Activated CD4-positive, alpha-beta T cell treated with anti-CD3 and anti-CD28 coated beads, Interleukin-2, amount 50 U/mL, for 4 hours (primary cell): ENCODE measurements at places on chromosomes 6 and 20.
A peak's percentile ranks its signal among the peaks of the same experiment; 100 is the strongest.

- no peak for DNase-seq
Measured at GRCh38 chr6:148288541-148288940, 54.1 kb upstream of the SASH1 start.

DNA sequence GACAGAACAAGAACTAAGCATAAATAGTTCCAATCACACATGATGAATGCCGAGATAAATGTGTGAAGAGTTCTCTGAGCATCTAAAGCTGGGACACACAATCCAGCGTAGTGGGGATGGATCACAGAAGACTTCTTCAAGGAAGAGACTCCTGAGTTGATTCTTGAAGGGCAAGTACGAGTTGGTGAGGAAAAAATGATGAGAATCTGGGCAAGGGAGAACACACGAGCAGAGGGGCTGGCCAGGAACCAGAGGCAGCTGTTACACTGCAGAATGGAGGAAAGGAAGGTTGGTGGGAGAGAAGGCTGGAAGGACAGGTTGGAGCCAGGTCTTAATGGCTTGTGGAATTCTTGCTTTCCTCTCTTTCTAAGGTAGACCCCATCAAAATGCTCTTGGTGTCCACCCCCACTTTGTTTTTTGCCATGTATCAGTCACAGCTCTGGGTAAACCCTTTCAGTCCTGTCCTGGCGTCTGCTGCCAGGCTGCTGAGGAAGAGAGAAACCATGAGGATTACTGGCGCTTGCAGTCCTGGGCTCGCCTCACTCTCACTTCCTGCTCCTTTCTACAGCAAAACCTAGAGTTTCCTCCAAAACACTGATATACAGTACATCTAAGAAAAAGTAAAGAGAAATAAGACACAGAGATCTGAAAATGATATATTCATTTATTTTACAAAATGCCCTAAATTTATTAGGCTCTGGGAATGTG, 127.6 kb upstream of the FAM184A start:
- no peak for DNase-seq

GRCh38 chr6:158879180-158879579, 60.0 kb upstream of the EZR start:
- DNase-seq: peak; percentile 8

GRCh38 chr6:89520736-89521135, 87.8 kb downstream of the ANKRD6 start:
- no peak for DNase-seq

GRCh38 chr6:109322825-109323224, 59.4 kb downstream of the CD164 start:
- no peak for DNase-seq

DNA sequence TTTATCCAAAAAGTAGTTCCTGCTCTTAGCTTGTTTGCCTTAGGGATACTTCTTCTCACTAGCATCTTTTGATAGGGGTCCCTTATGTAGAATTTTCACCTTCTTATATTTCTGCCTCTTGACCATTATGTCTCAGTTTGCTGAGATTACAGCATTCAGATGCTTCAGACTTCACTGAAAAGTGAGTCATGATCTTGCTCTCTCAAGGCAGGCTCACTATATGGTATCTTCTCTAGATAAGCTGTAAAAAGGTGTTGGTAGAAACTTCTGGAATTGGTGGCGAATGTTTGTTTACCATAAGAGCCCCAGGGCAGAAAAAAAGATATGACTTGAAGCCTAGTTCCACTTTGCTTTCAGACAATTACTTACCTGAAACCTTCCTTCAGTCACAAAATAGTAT, 19.7 kb downstream of the GTPBP2 start:
- DNase-seq: no peak

GRCh38 chr20:32252189-32252588, 25.3 kb upstream of the KIF3B start:
- peak; percentile 72 for DNase-seq

- no peak for DNase-seq
Measured at GRCh38 chr6:14681699-14682487, 564.0 kb upstream of the JARID2 start.

- no peak for DNase-seq
Measured at GRCh38 chr6:38857815-38858214, 142.7 kb downstream of the DNAH8 start.

- DNase-seq: no peak
Measured at GRCh38 chr6:110950440-110950839, 8.1 kb upstream of the GTF3C6 start.

DNA sequence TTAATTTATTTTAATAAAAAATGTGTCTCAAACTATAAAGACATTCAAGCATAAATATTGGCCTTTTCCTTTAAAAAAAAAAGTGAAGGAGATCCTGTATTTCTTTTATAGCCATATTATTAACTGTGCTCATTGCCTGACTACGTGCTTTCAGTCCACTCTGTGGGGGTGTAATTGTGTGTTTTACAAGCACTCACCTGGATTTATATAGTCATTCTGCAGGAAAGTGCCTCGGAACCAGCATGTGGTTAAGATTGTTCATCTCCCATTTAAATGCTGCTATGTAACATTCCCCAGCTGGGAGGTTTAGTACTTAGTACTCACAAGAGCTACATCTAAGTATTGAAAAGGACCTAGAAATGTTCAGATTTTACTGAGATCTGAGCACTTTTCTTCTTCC, 47.9 kb upstream of the SLC22A16 start:
- DNase-seq: no peak

GRCh38 chr6:74187811-74188210, 491.8 kb downstream of the CD109 start:
- DNase-seq: no peak

DNA sequence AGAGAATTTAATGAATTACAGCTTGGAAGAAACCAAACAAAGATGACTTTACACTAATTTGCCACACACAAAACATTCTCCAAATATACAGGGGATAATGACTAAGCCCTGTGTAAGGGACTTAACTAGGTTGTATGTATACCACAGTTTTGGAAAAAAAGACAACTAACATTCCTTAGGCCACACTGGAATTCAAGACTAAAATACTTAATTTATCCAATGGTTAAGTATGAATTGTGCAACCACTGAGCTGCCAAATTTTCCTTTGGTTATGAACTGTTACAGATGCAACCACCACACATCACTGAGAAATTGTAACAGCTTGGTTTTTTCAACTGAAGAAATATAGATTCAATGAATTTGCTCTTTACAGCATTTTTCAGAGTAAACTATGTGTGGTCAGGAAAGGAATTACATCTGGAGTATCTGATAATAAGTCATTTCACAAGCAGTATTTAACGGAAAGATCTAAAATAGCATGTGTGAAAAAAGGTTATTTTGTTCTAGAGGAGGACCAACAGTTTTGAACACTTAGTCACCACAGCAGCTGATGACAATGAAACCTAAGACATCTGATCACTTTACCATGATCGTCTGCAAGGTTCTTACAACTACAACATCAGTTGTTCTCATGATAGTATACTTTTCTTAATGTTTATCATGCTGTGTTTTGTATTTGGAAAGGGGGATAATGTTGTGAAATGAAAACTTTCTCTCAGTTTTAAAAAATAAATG, 318.8 kb downstream of the BCKDHB start:
- no peak for DNase-seq

- DNase-seq: no peak
Measured at GRCh38 chr20:53555816-53556215, 37.8 kb downstream of the ZNF217 start.

- no peak for DNase-seq
Measured at GRCh38 chr20:33450867-33451266, 7.3 kb upstream of the SNTA1 start.

- DNase-seq: no peak
Measured at GRCh38 chr20:44715499-44716308, 535 bp downstream of the CCN5 start.

DNA sequence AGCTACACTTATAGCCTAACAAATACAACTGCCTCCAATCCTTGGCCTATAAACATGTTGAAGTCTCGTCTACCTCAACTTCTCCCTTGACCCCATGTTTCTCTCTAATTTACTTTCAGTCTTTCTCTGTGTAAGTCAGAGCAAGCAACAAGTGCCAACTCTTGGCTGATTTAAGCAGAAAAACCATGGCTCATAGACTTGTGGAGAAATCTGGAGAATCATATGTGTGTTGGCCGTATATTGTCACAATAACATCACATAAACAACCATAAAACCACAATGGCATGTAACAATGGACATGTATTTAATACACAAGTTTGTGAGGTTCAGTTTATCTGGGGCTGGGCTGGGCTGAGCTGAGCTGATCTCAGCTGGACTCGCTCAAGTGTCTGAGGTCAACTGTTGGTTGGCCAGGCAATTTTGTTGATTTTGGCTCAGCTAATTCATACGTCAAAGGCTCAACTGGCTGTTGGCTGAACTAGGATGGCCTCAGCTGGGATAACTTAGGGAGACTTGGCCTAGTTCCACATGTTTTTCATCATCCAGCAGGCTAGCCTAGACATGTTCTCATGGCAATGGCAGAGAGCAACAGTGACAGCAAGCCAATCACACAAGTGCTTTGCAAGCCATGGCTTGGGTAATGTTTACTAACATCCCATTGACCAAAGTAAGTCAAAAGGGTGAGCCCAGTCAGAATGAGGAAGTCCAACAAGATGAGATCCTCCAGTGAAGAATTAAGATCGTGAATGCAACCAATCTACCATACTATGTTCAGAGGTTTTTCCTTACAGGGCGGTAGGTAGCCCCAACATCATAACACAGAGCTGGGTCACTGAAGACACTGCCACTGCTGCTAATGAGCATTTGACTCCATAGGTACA, 12.9 kb upstream of the TBC1D22B start:
- DNase-seq: no peak

GRCh38 chr6:41161851-41162552, 914 bp downstream of the TREM2 start:
- DNase-seq: no peak

DNA sequence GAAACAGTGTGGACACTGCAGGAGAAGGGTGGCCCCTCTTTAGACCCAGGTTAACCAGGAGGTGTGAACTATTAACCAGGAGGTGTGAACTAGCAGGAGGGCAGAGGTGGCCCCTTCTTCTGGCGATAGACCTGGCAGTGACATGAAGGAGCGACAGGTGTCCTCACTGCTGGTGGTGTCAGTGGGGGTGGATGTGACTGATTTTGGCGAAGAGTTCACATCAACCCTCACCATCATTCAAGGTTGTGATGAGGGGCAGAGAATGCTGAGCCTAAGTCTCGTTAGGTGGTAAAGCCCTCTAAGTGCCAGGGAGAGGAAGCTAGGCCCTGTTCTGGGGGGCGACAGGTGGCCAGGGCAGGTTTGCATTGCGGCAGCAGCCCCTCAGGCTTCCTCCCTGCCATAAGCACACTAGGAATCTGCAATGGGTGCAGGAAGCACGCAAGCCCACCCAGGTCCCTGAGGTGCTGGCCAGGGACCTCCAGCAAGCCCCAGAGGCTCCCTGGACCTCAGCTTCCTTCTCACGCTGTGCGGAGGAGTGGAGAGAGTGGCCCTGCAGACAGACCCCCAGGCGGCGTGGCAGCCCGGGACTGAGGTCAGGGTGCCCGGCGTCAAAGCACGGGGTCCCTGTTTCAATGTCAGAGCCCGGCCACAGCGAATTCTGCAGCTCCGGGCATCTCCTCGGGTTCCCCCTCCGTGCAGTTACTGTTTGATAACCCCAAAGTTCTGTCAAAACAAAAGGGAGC, 13.7 kb downstream of the NPEPL1 start:
- DNase-seq: no peak

DNA sequence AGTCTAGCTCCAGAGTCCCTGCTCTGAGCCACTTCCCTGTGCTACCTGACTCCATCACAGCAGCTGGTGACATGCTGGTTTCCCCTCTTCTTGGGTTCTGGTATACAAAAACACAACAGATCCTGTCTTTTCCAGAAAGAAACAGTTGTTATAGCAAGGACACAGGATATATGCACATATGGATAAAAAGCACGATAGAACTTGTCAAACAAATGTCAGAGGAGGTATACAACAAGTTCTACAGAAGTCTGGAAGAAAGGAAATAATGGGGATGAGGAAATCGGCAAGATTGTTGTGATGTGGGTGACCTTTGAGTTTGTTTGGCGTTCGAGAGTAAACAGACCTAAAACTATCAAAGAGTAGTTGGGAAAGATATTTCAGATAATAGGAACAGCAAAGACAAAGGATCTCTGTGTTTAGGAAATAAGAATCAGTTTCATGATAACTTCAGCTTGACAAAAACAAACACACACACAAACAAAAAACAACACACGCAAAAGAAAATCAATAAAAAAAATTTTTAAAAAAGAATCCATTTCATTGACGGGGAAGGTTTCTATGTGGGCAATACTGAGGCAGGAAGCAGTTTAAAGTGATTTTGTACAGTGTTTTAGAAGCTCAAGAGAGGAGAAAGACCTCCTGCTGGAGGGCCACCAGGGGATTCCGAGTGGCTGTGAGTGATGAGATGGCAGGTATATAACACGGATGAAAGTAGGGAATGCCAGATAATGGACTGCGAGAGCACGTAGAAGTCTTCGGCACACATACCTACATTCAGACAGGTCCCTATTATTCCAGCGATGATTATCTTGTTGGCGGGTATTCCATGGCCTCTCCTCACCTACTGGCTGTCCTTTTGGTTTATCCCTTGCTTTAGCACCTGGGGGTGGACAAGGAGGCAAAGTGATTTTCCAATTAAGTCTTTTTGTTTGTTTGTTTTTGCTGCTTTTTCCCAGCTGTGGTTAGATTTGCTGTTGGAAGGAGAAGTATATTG, 174.9 kb downstream of the HS3ST5 start:
- no peak for DNase-seq

- DNase-seq: no peak
Measured at GRCh38 chr6:83594941-83595340, 82.6 kb downstream of the PRSS35 start.
